ENCODE measurements at places on chromosomes 5 and 9.
A peak's percentile ranks its signal among the peaks of the same experiment; 100 is the strongest.

- DNase-seq = no peak
Observed at GRCh38 chr9:83413367-83413766, 124.8 kb downstream of the FRMD3 start.

DNA sequence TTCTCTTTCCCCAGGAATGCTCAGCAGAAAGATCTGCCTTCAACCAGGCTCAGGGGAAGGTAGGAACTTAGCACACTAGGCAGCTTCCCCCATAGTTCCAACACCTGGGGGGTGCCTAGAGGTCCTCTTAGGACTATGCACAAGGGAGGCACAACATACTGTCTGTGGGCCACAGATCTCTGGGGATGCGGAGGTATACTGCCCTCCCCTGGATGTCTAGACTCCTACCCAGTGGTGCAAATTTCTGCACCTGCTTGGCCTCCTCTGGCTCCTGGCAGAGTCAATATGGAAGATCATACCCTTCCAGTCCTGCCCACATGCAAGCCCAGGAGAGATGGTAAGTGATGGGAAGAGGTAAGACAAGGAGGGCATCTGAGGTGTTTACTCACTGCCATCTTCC, 247.5 kb upstream of the DAPK1 start:
- DNase-seq = no peak

DNA sequence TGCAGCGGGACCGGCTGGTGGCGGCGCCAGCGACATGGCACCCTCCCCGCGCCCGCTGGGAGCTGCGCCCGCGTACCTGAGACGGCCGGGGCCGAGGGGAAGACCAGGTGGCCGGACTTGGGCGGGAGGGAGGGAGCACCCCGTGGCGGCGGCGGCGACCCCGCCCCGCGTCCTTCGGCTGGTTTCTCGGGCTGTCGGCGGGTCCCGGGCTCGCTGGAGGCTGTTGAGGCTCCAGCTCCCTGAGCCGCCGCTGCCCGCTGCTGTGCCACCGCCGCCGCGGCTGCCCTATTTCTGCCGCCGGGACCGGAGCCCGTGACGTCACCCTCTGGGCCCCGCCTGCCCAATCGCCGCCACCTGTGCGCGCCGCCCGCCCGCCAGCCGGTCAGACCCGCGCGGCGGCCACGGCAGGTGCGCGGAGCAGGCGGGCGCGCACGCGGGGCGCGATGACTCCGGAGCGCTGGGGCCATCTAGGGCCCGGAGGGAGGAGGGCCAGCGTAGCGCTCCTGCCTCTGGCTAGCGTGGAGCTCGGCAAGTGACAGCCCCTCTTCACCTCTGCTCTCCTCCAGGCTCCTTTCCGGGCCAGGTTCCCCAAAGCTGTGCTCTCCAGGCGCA, at the start of gene FSTL4:
Gene FSTL4, minus strand, starts transcription at position 293 of the 612 bp plus-strand sequence.
- DNase-seq = peak; percentile 18

DNA sequence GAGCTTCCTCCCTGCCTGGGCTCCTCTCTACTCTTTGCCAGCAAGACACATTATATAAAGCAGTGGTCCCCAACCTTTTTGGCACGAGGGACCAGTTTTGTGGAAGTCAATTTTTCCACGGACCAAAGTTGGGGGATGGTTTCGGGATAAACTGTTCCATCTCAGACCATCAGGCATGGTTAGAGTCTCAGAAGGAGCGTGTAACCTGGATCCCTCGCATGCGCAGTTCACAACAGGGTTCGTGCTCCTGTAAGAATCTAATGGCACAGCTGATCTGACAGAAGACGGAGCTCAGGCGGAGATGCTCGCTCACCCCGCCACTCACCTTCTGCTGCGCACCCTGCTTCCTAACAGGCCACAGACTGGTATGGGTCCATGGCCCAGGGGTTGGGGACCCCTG, 142.8 kb downstream of the LIFR start:
- DNase-seq = no peak

- DNase-seq = no peak
Observed at GRCh38 chr5:179802207-179802883, 4.3 kb downstream of the MGAT4B start.

DNA sequence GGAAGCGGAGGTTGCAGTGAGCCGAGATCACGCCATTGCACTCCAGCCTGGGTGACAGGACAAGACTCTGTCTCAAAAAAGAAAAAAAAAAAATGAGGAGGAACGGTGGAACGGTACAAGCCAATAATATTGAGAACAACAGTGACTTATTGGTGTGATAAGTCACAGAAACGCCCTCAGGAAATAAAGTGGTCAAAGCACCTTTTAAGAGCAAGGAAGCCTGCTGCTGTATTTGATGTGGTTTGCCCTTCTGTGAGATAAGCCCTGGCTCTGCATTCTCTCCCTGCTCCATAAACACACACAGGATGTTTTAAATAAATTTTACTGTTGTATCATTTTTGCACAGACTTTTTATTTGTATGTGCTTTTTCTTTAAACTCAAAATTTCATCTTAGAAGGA, 269.9 kb upstream of the MSX2 start:
- DNase-seq = no peak

DNA sequence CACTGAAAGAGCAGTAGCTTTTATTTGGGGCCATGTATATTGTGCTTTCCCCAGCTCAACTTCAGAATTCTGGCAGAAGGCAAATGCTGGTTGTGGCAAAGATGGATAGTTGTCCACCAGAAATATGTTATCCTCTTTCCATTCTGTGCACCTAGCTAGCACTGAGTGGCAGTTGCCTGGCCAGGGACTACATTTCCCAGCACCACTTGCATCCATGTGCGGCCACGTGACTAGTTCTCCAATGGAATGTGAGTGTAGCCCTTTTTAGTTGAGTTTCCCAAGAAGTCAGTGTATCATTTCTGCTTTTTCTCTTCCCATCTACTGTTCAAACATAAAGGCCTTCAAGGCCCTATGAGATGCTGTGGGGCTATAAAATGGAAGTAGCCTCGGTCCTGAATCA, 354.0 kb upstream of the CLINT1 start:
- DNase-seq = peak; percentile 21

- DNase-seq = no peak
Observed at GRCh38 chr5:103582364-103582763, 19.8 kb upstream of the NUDT12 start.

DNA sequence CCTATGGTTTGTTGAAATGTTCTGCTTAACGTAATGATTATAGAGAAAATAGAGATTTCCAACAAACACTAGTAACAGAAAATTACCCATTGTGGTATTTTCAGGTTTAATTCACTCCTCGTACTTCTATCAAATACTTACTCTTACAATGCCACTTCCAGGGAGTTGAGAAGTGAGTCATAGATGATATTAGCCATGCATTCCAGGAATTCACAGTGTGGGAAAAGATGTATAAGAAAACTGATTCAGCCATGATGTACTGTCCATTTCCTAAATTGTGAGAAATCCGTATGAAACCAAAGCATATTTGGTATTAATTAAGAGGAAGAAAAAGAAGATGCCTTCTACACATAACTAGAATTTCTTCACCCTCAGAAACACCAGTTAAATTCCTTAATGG, 1854.6 kb upstream of the WWC1 start:
- no peak for DNase-seq

DNA sequence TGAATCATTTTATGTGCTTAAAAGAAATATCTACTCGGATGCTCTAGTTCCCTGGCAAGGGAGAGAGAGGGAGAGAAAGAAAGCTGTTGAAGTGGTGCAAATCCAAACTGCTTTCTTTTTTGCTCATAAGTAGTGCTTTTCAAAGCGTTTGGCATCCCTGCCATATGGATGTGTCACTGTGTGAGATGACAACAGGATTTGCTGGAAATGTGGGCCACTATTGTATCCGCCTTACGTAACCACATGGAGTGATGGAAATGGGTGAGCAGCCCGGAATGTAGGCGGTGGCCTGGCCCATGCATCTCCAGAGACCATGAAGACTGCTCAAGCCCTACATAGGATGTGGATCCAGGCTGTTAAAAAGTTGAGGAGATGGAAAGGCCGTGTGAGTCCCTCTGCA, 30.8 kb downstream of the TJP2 start:
- DNase-seq = no peak

DNA sequence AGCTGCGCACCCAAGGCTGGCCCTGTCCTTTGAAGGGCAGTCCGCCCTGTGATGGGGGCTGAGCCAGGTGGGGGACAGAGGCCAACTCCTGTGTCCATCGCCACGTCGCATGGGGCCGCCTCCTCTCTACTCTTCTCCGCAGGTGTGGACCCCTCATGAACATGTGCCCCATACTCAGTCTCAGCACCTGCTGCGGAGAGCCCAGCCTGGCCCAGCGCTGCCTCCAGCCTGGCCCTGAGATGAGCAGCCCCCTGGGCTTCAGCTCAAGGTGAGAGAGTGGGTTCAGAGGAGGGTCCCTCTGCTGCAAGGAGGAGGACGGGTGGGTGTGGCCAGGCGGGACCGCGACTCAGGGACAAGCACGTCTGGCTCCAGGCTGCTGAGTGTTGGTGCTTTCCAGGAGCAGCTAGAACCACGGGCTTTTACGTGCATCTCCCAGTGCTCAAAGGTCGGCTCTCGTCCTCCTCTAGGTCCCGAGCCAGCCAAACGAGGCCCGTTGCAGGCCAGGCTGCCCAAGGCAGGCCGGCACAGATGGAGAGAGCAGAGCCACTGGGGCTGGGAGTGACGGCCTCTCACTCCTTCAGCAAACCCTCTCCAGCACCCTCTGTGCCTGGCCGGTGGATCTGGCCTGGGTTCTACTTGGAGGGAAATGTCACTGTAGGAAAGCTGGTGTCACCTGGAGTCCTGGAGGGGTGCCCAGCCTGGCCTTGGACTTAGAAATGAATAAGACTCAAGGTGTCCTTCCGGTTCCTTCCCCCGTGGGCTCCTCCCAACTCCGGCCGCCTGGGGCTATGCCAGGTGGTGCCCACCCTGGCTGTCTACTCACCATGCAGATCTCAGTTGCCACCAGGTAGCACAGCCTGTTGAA, 48.9 kb upstream of the RNF130 start:
- no peak for DNase-seq

- DNase-seq = no peak
Observed at GRCh38 chr5:67731886-67732285, 483.7 kb upstream of the PIK3R1 start.

GRCh38 chr9:84212246-84212645, 128.3 kb downstream of the SLC28A3 start:
- no peak for DNase-seq

- no peak for DNase-seq
Observed at GRCh38 chr9:14633906-14634565, 59.2 kb downstream of the ZDHHC21 start.

- no peak for DNase-seq
Observed at GRCh38 chr5:1416856-1417469, 28.3 kb downstream of the SLC6A3 start.

GRCh38 chr5:116303810-116304209, 219.0 kb downstream of the COMMD10 start:
- DNase-seq = no peak

GRCh38 chr9:12846035-12846434, 71.2 kb downstream of the LURAP1L start:
- no peak for DNase-seq

GRCh38 chr9:105438141-105438806, 9.6 kb upstream of the FSD1L start:
- DNase-seq = no peak

- no peak for DNase-seq
Observed at GRCh38 chr9:18981476-18982261, 51.3 kb downstream of the SAXO1 start.

GRCh38 chr9:120289990-120290975, 289.7 kb downstream of the CDK5RAP2 start:
- DNase-seq = no peak

DNA sequence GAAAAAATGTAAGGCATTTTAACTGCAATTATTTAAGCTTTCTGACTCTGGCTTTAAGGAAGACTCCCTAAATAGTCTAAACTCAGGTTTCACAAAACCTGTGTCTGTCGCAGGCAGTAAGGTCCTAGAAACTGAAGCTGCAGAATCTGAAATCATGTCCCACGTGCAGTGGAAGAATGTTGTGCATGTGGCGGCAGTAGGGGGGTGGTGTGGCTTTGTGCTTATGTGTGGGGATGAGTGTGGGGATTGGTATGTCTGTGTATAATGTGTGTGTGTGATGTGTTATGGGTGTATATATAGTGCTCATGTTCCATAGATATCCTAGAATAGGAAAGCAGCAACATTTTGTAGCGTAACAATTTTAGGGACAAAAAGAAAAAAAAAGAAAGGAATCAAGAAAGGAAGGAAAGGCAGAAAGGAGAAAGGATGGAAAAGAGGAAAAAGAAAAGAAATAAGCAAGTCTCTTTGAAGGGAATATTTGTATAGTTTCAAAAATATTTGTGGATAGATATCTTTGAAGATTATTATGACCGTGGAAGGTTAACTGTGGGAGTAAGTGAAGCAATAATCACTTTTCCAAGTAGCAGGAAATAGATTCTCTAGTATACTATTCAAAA, 6.6 kb downstream of the ANKDD1B start:
- DNase-seq = no peak

DNA sequence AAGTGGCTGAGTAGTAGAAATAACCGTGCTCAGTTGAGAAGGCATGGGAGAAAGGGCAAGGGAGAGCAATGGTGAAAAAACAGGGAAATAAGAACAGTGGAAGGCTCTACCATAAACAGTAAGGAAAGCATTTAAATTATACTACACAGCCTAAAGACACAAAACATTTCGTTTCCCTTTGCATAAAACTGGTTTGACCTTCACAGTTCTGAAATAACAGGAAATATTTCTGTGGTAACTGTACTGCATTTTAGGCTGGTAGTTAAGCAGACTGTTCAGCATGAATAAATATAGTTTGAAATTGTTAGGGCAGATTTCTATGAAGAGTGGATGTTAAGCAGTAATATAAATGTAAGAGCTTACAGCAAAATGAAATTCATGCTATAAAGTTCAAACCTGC, 147.5 kb downstream of the CSNK1G3 start:
- no peak for DNase-seq

- no peak for DNase-seq
Observed at GRCh38 chr9:2018764-2019558, 3.8 kb downstream of the SMARCA2 start.
